Pancreas (tissue), 10 donors: ENCODE measurements at places on chromosomes 1 and 21. TPM values are rescaled to one million over a fixed set of nuclear protein-coding genes. Genes with fewer than 3 reads are reported as not detected.

GRCh38 chr1:10031461-10031860, 1.3 kb upstream of the UBE4B start:
- DNase-seq = no peak
- H3K36me3 ChIP-seq = no peaks in the 10 kb centered on the region
- no peaks in the 10 kb centered on the region for H3K27me3 ChIP-seq
- no peak overlapping the region for H3K27ac ChIP-seq

GRCh38 chr21:37967036-37967435, 50.8 kb upstream of the KCNJ6 start:
- no peak overlapping the region for H3K4me3 ChIP-seq
- no peaks in the 10 kb centered on the region for H3K4me1 ChIP-seq
- H3K36me3 ChIP-seq = no peaks in the 10 kb centered on the region
- no peak overlapping the region for H3K27ac ChIP-seq
- DNase-seq = no peak

GRCh38 chr1:184755226-184756065, 788 bp upstream of the EDEM3 start:
- H3K27me3 ChIP-seq = no peaks in the 10 kb centered on the region
- H3K4me1 ChIP-seq = peaks cover 21% of the 10 kb centered on the region
- H3K27ac ChIP-seq = peak overlapping the region; percentile 94
- peak overlapping the region; percentile 44 for H3K4me3 ChIP-seq
- DNase-seq = no peak

DNA sequence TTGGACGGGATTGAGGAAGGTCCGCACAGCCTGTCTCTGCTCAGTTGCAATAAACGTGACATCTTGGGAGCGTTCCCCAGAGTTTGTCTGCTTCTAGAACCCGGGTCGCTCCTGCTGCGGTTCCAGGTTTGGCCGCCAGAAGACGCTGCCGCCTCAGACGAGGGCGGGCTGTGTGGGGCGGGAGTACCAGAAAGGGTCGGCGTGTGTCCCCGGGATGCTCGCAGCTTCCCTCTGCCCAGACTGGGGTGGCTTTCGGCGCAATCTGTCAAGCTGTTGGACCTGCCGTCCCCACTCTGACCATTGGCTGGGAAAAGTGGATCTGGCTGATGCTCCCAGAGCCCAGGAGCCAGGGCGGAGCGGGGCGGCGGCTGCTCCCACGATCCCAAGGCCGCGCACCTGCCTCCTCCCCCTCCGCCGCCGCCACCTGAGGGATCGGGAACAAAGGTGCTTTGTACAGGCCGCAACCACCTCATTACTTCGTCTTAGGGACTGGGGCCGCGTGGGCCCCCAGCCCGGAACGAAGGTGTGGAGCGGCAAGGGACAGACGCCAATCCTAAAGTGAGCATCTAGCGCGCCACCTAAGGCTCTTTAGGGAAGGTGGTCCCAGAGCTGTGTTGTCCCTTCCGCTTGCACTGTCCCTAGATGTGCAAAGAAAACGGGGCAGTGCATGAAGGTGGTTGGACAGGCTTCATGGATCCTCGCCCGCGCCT, 683 bp upstream of the EFNA4 start:
- H3K4me3 ChIP-seq = peak overlapping the region; percentile 92
- no peak overlapping the region for H3K27ac ChIP-seq
- H3K36me3 ChIP-seq = no peaks in the 10 kb centered on the region
- H3K4me1 ChIP-seq = peaks cover 19% of the 10 kb centered on the region
- peak; percentile 76 for DNase-seq
- H3K27me3 ChIP-seq = no peaks in the 10 kb centered on the region

DNA sequence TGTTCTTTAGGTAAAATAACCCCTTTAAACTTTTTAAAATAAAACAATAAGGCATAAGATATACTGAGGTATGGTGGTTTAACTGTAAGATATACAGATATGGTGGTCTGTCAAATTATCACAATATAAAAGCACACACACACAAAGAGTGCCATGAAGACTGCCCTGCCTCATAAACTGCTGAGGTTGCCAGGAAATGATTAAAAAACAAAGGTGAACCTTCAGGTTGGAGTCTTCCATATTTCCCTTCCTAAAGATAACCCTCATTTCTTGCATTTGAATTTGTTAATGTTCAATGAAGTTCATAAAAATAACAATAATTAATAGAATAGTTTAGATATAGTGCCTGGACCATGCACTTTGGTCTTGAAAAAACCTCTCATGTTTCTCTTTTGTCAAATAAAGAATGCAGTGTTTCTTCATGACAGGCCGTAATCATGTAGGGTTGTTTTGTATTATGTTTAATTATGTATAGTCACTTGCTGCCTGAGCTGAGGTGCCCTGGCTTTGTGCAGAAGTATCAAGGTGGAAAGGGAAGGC, 123.6 kb upstream of the B3GALT2 start:
- no peaks in the 10 kb centered on the region for H3K36me3 ChIP-seq
- no peak for DNase-seq
- H3K27ac ChIP-seq = no peak overlapping the region
- no peak overlapping the region for H3K4me3 ChIP-seq
- no peaks in the 10 kb centered on the region for H3K27me3 ChIP-seq
- H3K4me1 ChIP-seq = peaks cover 7% of the 10 kb centered on the region

GRCh38 chr21:32587120-32587519, 1.8 kb upstream of the TCP10L start:
- H3K27me3 ChIP-seq = no peaks in the 10 kb centered on the region
- no peaks in the 10 kb centered on the region for H3K4me1 ChIP-seq
- H3K27ac ChIP-seq = no peak overlapping the region
- no peaks in the 10 kb centered on the region for H3K36me3 ChIP-seq
- no peak for DNase-seq

GRCh38 chr1:147377263-147378246, 135.1 kb downstream of the CHD1L start:
- H3K27ac ChIP-seq = no peak overlapping the region
- H3K4me1 ChIP-seq = no peaks in the 10 kb centered on the region
- no peaks in the 10 kb centered on the region for H3K27me3 ChIP-seq
- H3K36me3 ChIP-seq = no peaks in the 10 kb centered on the region
- no peak overlapping the region for H3K4me3 ChIP-seq

- H3K4me1 ChIP-seq = no peaks in the 10 kb centered on the region
- H3K36me3 ChIP-seq = no peaks in the 10 kb centered on the region
- H3K27me3 ChIP-seq = no peaks in the 10 kb centered on the region
- DNase-seq = no peak
- no peak overlapping the region for H3K4me3 ChIP-seq
Observed at GRCh38 chr1:204320382-204320804, 39.3 kb downstream of the PLEKHA6 start.

Gene ZNF691
- polyA plus RNA-seq = 11.0 TPM

Gene PARS2
- 0.61 TPM for polyA plus RNA-seq

Gene SEC22B
- 17.8 TPM for polyA plus RNA-seq

Gene KRTAP6-2
- polyA plus RNA-seq = not detected

Gene RRAGC
- 4.3 TPM for polyA plus RNA-seq

Gene MPL
- 0.09 TPM for polyA plus RNA-seq

Gene ZC3H11A
- 60.1 TPM for polyA plus RNA-seq

Gene KCNJ6
- 1.9 TPM for polyA plus RNA-seq
